ENCODE measurements at places on chromosomes 5 and 9.

DNA sequence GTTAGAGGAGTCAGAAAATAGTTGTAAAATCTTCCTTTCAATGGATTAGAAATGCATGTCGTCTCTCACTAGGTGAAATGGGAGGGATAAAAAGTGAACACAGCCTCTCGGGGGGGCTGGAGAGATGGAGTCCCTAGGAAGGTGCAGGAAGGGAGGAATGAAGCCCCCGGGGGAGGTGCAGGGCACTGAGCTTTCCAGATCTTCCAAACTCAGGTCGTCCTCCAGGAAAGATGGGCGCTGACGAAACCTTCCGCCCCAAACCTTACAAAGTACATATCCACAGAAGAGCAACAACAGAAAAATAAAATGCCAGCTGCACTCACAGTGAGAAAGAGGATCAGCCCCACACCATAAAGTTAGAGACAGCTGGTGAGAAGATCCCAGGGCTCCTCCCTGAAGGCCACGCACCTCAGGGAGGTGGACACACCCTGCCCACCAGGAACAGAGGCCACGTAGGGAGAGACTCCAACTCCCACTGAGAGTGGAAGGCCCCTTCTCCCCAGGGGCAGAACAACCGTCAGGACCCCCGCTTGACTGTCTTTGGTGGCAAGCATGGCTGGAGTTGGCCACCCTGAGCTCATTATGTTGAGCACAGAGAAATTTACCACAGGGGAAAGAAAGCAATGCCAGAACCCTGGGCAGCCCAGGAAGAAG lies 174.3 kb downstream of the AUH start:
- no peak for DNase-seq

- no peak for DNase-seq
Observed at GRCh38 chr9:129714511-129715061, 38.3 kb downstream of the PTGES start.

GRCh38 chr5:73957397-73958001 lies 331.5 kb downstream of the ARHGEF28 start:
- peak; percentile 29 for DNase-seq

GRCh38 chr5:149687486-149688168 lies 42.5 kb upstream of the PPARGC1B start:
- DNase-seq = no peak

DNA sequence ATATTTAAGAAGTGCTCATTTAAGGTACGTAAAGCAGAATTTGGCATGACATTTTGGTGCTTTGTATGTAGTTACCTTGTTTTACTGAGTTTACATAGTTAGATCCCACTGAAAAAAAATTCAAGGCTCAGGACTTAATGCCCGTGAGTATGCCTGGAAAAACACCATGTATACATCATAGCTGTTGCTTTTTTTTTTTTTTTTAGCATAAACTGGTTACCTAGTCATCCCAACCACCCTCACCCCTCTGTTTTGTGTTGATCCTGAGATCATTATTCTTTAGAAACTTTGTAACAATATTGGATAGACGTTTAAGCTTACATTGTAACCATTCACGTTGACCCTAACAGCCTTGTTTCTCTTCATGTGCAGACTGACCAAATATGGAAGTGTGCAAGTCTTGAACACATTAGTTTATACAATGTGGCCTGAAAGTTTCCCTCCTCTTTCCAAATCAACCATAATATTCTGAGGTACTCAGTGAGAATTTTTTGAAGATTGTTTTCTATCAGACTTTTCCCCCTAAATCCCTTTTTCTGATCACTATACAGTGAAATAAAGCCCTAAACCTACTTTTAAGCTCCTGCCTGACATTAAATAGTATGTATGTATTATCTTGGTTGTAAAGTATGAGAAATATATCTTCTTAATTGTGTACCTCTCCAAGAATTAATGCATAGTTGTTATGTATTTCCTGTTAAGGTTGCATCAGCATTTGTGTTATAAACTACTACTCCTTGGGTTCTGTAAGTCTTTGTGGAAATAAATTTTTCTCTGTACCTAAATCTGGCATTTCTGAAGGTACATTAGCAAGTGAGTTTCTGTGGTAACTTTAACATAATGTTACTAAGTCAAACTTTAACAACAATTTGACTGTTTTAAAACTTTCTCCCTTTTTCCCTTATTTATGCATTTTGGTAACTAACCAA lies 4.4 kb downstream of the RABGAP1 start:
- no peak for DNase-seq

DNA sequence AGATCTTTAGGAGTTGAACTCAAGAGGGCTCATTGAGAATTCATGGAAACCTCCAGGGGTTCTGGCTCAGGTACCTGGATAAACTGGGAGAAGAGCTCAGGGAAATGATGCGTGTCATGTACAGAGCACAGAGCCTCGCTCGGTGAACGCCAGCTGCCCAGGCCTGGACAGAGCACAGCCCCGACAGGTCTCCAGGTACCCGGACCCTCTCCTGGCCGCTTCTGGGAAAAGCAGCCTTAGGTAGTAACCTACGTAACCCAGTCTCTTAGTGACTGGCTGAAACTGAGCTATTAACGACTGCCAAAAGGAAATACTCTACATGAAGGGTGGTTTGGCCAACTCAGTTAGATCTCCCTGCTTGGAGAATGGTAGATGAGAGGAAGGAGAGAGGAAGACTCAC lies 157.4 kb downstream of the TTLL11 start:
- DNase-seq = no peak

DNA sequence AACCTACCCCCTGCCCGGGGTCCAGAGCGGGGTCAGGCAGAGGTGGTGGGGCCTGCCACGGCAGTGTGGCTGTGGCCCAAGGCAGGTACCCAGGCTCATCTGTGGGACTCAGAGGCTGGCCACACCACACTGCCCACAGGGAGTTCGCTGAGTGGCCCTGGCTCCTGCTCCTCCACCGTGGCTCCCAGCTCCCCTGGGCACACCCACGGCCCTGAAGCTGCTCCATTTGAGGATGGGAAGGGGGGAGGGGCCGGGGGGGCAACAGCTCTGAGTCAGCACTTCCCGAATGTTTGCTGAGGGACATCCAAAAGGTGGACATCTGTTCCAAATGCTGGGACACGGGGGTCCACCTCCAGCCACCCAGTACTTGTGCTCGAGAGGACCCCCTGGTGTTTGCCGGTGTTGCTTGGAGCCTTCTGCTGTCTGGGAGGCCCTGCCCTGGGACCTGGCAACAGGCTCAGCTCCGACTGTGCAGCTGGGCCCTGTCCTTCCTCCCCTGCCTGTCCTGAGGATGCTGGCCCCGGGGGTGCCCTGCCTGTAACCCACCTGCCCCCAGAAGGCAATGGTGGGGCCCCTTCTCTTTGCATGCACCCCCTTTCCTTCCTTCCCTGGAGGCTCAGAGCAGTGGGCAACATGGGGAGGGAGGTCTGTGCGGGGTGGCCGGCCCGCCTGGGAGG lies 2.5 kb upstream of the NRARP start:
- peak; percentile 70 for DNase-seq

GRCh38 chr5:158127536-158127935 lies 268.6 kb upstream of the CLINT1 start:
- DNase-seq = peak; percentile 75

DNA sequence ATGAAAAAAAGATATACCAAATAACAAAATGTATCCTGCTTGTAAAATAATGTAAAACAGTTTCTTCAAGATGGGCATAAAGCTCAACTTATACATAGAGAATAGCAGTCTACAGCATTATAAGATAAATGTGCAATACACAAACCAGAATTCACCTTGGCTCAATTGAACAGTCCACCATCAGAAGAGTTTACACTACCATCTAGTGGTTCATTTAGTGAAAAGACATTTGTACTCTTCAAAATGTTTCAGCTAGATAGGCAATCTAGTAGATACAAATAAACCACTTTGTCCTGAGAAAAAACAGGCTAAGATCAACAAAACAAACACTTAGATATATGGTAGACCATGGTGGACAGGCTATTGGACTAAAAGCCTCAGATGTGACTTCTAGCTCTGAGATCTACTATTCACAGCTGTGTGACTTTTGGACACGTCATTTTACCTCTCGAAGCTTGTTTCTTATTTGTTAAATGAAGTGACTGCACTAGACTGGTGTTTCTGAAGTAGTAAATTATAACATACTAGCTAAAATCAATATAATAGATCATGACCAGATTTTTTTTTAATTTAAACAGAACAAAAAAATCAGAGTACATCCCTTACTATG lies 22.1 kb upstream of the TPD52L3 start:
- DNase-seq = peak; percentile 47

- DNase-seq = no peak
Observed at GRCh38 chr5:5780253-5780652, 357.8 kb downstream of the ICE1 start.

DNA sequence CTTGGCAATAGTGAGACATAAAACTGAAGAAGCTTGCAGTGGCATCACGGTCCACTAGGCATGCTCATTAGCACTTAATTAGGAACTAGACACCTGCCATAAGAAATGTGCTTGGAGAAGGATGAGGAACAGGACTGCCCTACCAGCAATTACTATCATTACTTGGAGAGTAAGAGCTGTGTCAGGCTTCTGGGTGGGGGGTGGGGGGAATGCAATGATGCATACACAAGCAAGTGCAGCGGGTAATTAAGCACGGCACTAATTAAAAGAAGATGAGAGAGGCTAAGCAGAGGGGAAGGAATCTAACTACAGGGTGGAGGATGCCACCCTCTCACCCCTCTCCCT lies 53.1 kb downstream of the TLE1 start:
- peak; percentile 65 for DNase-seq

DNA sequence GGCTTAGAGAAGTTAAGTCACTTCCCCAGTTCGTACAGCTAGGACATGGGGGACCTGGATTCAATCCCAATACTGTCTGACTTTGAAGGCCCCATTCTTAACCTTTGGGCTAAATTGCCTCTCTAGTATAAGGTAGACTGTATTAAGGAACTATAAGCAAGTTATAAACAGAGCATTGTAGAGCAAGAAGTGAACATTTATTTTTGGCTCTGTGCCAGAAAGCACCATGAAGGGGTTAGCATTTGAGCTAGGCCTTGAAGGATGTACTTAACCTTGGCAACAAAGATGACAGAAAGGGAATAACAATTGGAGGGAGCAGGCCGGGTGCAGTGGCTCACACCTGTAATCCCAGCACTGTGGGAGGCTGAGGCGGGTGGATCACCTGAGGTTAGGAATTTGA lies 32.8 kb downstream of the GALNT10 start:
- no peak for DNase-seq

- DNase-seq = no peak
Observed at GRCh38 chr9:133256686-133257091, 18.3 kb downstream of the ABO start.

GRCh38 chr9:73151653-73152542 lies at the start of gene ANXA1:
ANXA1 (plus strand) TSS chr9:73151865; CDS start chr9:73158536, 6,671 bp downstream.
- no peak for DNase-seq

DNA sequence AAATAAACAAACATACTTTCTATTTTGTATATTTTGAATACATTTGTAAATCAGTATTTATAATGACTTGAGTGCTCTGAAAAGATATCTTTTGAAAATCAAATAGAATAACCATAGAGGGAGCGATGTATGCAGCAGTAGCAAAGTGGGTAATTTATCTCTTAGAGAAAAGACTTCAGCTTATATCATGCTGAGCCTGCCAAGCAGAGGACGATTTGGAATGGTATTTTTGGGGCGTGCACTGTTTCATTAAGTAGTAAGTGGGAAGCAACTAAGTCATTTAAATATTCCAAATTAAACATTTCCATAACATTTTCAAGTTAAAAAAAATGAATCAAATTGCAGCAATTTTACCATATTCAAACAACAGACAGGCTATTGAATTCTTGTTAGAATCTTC lies 147.6 kb downstream of the CDH10 start:
- DNase-seq = no peak

- DNase-seq = no peak
Observed at GRCh38 chr5:59428391-59428790, 465.1 kb downstream of the PDE4D start.

- no peak for DNase-seq
Observed at GRCh38 chr9:107648153-107648715, 158.7 kb upstream of the KLF4 start.

- DNase-seq = no peak
Observed at GRCh38 chr5:106699198-106699597, 971.5 kb downstream of the EFNA5 start.

DNA sequence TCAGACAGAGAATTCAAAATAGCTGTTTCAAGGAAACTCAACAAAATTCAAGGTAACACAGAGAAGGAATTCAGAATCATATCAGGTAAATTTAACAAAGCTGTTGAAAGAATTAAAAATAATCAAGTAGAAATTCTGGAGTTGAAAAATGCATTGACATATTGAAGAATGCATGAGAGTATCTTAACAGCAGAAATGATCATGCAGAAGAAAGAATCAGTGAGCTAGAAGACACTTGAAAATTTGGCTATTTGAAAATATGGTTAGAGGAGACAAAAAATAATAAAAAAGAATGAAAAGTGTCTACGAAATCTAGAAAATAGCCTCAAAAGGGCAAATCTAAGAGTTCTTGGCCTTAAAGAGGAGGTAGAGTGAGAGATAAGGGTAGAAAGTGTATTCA lies 22.9 kb downstream of the LMBRD2 start:
- no peak for DNase-seq

- DNase-seq = no peak
Observed at GRCh38 chr5:141815796-141816180, 62.4 kb downstream of the PCDH1 start.

- no peak for DNase-seq
Observed at GRCh38 chr5:126681970-126682369, 81.2 kb downstream of the PHAX start.

GRCh38 chr5:11224436-11225187 lies 463.6 kb upstream of the DAP start:
- no peak for DNase-seq

GRCh38 chr9:115016344-115016743 lies 86.0 kb upstream of the TNFSF8 start:
- DNase-seq = no peak

DNA sequence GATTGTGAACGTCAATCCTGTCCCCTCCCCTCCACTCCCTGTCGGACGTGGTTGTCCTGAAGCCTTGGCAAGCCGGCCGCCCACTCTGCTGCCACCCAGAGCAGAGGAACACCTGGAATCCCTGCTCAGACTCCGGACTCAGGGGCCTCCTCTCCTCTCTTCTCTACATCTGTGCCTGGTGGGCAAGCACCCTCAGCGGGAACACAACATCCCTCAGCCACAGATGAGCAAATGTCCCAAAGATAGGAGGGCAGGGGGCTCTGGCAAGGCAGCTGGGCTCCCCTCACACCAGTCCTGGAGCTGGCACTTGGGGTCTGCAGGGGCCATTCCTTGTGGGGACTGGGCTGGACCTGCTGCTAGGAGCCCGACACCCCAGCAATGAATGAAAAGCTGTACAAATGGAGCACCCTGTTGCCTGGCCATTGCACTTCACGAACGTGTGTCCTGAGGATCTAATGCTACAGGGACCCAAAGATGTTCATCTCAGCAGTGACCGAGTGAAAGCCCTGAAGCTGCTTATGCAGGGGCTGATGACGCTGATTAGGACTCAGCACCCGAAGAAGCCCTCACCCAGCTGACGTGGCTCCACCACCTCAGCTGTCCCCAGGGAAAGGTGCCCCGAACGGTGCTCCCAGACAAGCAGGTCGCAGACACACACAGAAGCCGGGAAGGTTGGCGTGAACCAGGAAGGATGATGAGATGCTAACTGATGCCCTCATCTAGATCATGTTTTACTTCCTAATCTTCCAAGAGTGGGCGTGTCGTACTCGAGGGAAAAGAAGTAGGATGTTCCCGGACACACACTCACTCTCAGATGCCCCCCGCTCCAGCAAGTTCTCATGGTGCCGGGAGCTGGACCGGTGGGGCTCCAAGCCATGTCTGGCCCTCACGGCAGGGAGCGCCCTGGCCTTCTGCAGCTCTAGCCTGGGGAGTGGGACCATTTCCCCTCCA lies 177.0 kb upstream of the PPP1R26 start:
- DNase-seq = no peak

GRCh38 chr5:173391031-173391430 lies 62.8 kb upstream of the STC2 start:
- DNase-seq = no peak

- no peak for DNase-seq
Observed at GRCh38 chr9:138024831-138025291, 147.3 kb downstream of the CACNA1B start.
